Muscle of back (tissue), 13 donors: ENCODE measurements at places on chromosomes 7 and 10. TPM values are rescaled to one million over a fixed set of nuclear protein-coding genes. Genes with fewer than 3 reads are reported as not detected.
A peak's percentile ranks its signal among the peaks of the same experiment; 100 is the strongest.

DNA sequence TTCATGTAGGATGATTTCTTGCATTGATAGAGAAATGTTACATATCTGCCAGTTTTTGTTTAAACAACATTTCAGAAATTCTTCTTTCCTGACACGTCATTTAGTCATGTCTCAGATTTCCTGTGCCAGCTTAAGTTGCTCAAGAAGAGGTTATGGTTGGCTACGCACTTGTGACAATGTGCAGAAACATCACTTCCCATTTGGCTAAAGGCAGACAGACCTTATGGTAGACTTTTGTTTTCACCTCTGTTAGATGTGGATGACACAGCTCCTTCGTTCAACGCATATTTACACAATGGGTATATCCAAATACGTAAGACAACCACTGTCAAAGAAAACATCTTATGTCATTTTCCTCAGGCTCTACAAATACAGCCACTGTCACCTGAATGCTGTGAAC lies 125.8 kb downstream of the DOCK4 start:
- peak; percentile 38 for DNase-seq

DNA sequence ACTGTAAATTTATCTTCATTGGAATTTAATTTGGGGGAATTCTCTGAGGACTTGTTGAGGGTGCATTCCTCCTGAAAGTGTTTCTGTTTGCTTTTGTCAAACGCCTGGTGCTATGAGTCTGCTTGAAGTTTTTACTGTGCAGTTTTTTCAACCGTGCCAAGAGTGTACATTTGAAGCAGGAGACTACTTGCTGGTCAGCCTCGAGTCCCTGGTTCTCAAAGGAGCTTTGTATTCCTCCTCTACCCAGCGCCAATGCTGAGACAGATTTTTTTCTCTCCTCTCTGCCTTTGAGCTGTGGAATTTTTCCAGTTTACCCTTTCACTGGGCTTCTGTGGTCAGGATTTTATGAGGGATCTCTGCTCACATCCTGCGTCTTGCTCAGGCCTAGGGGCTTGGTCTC lies 62.1 kb downstream of the NPY start:
- no peak for DNase-seq

The PVRIG gene
- polyA plus RNA-seq: 7.4 TPM

- DNase-seq: no peak
These were observed 111.1 kb upstream of the FAM20C start for GRCh38 chr7:81068-81925.

- DNase-seq: no peak
These were observed 21.8 kb upstream of the ITPRID1 start for GRCh38 chr7:31492086-31492485.

GRCh38 chr7:91383053-91383904 lies 119.0 kb downstream of the FZD1 start:
- DNase-seq: peak; percentile 54

- no peak for DNase-seq
These were observed 1.7 kb upstream of the CCDC201 start for GRCh38 chr7:45874408-45875131.

- no peak for DNase-seq
These were observed 10.9 kb downstream of the CDCA7L start for GRCh38 chr7:21934808-21935207.

GRCh38 chr7:47787249-47788069 lies 160.8 kb downstream of the PKD1L1 start:
- DNase-seq: no peak

GRCh38 chr7:92135052-92135889 lies 994 bp upstream of the CYP51A1 start:
- DNase-seq: no peak

The THSD7A gene
- polyA plus RNA-seq: 7.8 TPM

GRCh38 chr7:25028370-25029021 lies 48.5 kb upstream of the OSBPL3 start:
- DNase-seq: no peak

- DNase-seq: no peak
These were observed 57.1 kb downstream of the BPGM start for GRCh38 chr7:134703782-134704181.

The ADRA2A gene
- polyA plus RNA-seq: 6.4 TPM

GRCh38 chr7:14738086-14738485 lies 164.5 kb downstream of the DGKB start:
- DNase-seq: no peak

DNA sequence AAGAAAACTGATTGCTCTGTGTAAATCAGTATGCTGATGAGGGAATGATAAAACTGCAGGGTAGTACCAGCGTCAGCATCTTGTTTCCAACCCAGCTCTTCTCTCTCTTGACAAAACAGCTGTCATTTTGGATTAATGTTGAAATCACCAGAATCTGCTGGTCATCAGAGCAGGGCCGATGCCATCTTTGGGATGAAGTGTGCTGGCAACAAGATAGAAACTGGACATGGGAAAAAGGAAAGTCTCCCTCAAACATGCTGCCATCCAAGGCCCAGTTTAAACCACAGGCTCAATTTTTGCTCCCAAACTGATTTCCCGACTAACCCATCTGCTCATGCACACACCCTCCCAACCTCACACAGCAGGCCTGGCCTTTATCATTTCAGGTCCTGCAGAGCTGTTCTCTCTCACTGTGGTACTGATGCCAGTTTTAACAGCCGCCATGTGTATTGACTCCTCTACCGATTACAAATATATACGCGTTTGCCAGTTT lies 285.2 kb downstream of the AUTS2 start:
- no peak for DNase-seq

- no peak for DNase-seq
These were observed 103.7 kb upstream of the FZD8 start for GRCh38 chr10:35745617-35746403.

The HOXA3 gene
- polyA plus RNA-seq: 18.3 TPM

The NUPR2 gene
- polyA plus RNA-seq: not detected

The COL1A2 gene
- 5,622 TPM for polyA plus RNA-seq

- no peak for DNase-seq
These were observed 101.6 kb downstream of the ABLIM1 start for GRCh38 chr10:114556236-114557122.

- no peak for DNase-seq
These were observed 9.6 kb upstream of the ZNF239 start for GRCh38 chr10:43584051-43584450.

The TMEM270 gene
- not detected for polyA plus RNA-seq

DNA sequence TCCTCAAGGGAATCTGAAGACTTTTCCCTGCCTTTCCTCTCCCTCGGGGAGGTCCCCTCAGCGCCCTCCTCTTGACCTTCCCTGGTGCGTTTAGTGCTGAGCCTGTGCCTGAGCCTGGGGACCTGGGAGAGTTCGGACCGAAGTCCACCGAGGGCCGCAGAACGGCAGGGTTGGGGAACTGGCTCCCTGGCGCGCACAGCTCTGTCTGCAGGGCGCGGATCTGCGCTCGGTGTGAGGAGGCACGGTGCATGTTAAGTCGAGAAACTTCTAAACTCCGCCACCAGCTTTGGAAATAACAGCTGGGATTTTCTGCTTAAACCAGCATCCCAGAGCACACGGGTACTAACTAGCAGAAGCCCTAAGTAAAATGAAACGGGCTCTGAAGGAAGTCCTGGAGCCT lies 44.2 kb upstream of the SLC29A4 start:
- DNase-seq: no peak

- no peak for DNase-seq
These were observed 5.5 kb upstream of the PITRM1 start for GRCh38 chr10:3178042-3178441.

- no peak for DNase-seq
These were observed 53.6 kb upstream of the ADGRA1 start for GRCh38 chr10:133034092-133034491.

DNA sequence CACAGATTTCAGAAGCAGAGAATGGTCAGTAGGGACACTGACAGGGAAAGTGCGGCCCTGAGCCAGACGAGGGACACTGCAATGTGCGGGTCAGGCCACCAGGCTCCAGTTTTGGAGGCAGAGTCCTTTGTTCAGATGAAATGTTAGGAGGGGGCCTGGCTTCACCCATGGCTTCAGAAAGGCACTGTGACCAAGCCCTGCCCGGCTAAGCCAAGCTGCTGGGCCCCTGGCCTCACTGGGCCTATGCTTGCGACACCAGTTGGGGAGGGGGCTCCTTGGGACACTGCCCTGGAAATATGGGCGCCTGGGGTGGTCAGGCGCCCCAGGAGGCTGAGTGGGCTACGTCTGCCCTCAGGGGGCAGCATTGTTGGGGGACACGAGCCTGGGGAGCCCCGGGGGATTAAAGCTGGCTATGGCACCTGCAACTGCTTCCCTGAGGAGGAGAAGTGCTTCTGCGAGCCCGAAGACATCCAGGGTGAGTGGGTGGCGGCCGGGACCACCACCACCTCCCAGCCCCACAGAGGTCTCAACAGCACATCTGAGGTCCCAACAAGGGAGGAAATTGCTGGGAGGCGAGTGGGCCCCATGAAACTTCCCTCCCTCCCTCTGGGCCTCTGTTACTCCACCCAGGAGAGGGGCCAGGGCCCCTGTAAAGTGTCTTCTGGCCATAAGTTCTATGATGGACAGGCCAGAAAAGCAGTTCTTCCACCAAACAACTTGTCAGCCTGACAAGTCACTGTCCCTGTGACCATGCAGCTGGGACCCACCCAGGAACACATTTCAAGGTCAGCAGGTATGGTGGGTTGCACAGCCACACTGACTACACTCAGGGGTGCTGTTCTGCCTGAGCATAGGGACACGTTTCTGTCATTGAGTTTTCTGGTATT lies 24.8 kb upstream of the CSGALNACT2 start:
- DNase-seq: no peak

The CREB5 gene
- 24.3 TPM for polyA plus RNA-seq

The ASAH2 gene
- polyA plus RNA-seq: 0.15 TPM

GRCh38 chr10:6207658-6208057 lies 4.9 kb downstream of the PFKFB3 start:
- no peak for DNase-seq

- no peak for DNase-seq
These were observed 102.9 kb upstream of the AHR start for GRCh38 chr7:17195576-17195975.

DNA sequence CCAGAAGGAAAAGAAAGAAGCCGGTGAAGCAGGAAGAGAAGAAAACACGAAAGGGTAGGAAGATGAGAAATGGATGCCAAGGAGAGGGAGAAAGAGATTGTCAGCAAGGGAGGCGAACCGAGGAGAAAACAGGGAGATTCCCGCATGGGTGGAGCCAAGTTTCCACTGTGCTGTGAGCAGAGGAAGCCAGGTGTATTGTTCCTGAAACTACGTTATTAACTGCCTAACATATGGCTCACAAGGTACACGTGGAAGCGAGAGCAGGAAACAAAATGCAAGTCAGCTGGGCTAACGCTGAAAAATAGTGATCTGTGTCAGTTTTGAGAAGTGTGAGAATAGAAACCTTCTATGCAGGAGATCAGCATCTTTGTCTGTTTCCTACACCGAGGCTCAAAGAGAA lies 20.4 kb upstream of the HIPK2 start:
- DNase-seq: no peak

The TFAM gene
- polyA plus RNA-seq: 34.8 TPM

DNA sequence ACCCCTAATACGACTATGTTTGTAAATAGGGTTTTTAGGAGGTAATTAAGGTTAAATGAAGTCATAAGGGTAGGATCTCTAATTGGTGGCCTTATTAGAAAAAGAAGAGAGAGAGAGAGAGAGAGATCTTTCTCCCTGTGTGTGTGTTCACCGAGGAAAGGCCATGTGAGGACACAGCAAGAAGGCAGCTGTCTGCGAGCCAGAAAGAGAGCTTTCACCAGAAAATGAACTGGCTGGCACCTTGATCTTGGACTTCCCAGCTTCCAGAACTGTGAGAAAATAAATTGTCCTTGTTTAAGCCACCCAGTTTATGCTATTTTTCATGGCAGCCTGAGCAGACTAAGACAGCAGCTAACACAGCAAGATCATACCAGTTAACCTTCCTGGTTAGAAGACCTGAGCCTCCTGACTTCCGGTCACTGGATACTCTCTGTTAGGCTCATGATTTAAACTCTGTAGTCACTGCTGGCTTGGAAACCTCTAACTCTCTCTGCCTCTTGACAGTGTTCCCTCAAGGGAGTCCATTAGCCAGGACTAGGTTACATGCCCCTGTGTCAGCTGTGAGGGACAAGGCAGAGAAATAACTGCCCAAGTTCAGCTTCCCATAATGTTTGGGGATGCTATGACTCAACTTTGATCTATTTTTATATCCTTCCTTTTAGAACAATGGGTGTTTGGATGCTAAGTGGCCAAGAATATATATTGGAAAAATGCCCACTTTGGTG lies 102.3 kb downstream of the DYNC1I1 start:
- no peak for DNase-seq

- DNase-seq: no peak
These were observed 54.3 kb downstream of the ERCC6 start for GRCh38 chr10:49484486-49485235.

DNA sequence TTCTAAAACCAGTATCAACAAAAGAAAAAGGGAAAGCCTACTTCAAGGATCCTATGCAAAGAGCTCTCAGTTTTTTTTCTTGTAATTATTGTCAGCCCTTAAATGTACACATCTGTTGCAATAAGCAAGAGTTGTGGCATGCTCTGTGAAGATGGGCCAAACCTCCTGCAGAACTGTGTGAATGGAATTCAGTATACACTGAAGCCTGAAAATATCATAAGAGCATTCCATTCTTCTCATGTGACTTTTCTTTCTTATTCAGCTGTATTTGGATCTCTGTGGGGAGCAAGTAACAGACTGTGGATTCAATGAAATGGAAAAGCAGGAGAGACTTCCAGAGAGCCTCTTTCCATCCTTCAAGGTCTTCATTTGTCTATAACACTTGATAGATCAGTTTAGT lies 130.7 kb downstream of the SAMD9 start:
- no peak for DNase-seq

GRCh38 chr7:84076219-84076618 lies 118.4 kb downstream of the SEMA3A start:
- no peak for DNase-seq

DNA sequence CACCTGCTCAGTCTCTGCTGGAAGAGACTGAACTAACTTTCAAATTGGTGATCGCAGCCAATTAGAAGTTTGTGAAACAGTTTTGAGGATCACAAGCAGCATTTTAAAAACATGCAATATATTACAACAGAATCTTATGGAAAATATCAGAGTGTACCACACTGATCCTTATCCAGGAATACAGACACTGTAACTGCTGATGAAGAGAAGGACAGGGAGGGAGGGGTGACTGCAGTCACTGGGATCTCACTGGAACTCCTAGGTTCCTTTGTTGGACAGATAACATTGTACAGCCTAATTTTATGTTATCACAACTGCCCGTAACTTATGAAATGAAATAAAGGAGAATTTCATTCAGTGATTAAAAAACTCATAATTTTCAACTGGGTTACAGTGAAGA lies 6.8 kb upstream of the UBN2 start:
- DNase-seq: no peak

GRCh38 chr7:132580277-132580676 lies 4.0 kb upstream of the PLXNA4 start:
- DNase-seq: no peak

DNA sequence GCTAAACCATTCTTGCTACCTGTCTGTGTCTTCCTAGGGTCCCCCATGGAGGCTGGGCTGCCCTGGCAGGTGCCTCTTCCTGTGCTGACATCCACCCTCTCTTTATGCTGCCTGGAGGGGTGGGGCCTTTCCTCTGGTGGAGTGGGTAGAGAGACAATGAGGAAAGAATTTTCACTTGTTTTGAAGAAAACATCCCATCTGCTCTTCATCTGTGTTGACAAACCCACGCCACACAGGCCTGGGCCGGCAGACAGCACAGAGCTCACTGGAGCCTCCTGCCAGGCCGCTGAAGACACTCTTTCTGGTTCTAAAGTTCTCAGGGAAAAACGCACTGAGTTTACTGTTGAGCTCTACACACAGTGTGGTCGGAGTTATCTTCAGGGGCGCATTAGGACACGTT lies 328.2 kb downstream of the GLRX3 start:
- no peak for DNase-seq

The TMUB1 gene
- polyA plus RNA-seq: 29.0 TPM
